ENCODE measurements at places on chromosomes 13 and 19. TPM values are rescaled to one million over a fixed set of nuclear protein-coding genes. Genes with fewer than 3 reads are reported as not detected.
A peak's percentile ranks its signal among the peaks of the same experiment; 100 is the strongest.

DNA sequence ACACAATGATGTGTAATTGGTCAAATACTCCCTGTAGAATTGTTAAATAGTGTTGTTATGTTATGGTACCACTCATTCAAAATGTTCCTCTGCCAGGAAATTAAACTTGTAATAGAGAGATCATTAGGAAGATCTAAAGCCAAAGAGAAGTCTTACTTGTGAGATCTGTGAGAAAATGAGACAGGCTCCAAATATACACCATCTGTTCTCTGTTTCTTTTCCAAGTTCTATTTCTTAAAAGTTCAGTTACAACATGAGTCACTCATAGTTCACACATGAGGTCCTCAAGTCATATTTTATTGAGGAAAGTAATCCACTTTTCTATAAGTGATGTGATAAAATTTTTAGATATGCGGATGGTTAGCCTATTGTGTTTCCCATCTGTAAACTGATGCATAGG, 1038.1 kb upstream of the PRR20A start:
- peak; percentile 35 for DNase-seq

DNA sequence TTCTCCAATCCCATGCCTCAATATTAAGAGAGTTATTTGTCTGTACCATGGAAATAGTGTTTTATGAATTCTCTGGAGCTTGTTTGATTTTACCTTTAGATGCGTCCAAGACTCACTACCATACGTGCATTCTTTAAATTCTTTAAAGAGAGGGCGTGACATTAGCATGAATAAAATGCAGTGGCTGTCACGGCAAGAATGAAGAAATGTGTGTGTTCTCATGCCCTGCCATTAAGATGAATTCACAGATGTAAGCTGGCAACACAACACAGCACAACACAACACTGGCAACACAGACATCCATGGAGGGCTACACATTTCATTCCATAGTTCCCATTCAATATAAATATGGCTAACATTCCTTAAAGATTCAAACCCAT, 213.4 kb downstream of the ENOX1 start:
- DNase-seq, result no peak

GRCh38 chr13:111280681-111281585, 39.5 kb upstream of the TEX29 start:
- DNase-seq, result no peak

- DNase-seq, result no peak
Measured at GRCh38 chr13:44171156-44171555, 202.5 kb upstream of the SERP2 start.

The ZNF223 gene
- total RNA-seq, result 7.1 TPM

The SPC24 gene
- 11.5 TPM for total RNA-seq
